ENCODE measurements at places on chromosomes 6 and 20. TPM values are rescaled to one million over a fixed set of nuclear protein-coding genes. Genes with fewer than 3 reads are reported as not detected.

The RAB44 gene
- 0.05 TPM for polyA plus RNA-seq

The GNAS-AS1 gene
- polyA plus RNA-seq = 2.8 TPM

The PDE7B gene
- polyA plus RNA-seq = 6.6 TPM

The E2F1 gene
- 9.6 TPM for polyA plus RNA-seq

The CFB gene
- 1.0 TPM for polyA plus RNA-seq

The MLN gene
- polyA plus RNA-seq = not detected

- no peak for DNase-seq
Measured at GRCh38 chr6:12334526-12335130, 44.5 kb downstream of the EDN1 start.

GRCh38 chr6:164756142-164756541, 553.3 kb downstream of the C6orf118 start:
- DNase-seq = no peak

- DNase-seq = no peak
Measured at GRCh38 chr6:72621291-72622093, at the start of gene KCNQ5. Gene KCNQ5, plus strand, starts transcription at chr6:72622064.

- DNase-seq = no peak
Measured at GRCh38 chr6:120935908-120936307, 398.4 kb downstream of the TBC1D32 start.

DNA sequence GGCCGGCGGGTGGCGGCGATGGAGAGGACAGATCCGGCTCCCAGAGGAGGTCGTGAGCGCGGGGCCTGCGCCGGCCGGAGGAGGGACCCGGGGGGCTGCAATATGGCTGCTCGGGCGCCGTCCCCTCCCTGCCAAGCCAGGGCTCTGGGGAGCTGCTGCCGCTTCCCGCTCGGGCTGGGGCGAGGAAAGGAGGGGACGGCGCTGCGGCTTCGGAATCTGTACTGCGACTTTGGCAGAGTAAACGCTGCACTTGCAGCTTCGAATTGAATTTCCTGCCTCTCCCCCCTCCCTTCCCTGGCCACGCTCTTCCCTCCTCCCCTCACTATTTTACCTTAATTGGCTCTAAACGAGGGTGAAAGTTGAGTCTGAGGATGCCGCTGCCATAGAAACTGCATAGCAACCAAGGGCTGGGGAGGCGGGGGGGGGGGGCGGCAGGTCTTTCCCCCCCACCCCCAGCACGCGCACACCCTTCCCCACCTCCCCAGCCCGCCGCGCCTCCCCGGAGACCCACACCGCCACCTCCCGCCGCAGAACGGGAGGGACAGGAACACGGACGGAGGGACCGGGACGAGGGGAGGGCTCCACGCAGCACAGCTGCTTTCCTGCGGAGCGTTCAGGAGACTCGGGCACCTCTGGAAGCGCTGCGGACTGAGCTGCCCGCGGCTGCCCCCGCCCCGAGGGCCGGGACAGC, 93.9 kb downstream of the RNASET2 start:
- DNase-seq = no peak

DNA sequence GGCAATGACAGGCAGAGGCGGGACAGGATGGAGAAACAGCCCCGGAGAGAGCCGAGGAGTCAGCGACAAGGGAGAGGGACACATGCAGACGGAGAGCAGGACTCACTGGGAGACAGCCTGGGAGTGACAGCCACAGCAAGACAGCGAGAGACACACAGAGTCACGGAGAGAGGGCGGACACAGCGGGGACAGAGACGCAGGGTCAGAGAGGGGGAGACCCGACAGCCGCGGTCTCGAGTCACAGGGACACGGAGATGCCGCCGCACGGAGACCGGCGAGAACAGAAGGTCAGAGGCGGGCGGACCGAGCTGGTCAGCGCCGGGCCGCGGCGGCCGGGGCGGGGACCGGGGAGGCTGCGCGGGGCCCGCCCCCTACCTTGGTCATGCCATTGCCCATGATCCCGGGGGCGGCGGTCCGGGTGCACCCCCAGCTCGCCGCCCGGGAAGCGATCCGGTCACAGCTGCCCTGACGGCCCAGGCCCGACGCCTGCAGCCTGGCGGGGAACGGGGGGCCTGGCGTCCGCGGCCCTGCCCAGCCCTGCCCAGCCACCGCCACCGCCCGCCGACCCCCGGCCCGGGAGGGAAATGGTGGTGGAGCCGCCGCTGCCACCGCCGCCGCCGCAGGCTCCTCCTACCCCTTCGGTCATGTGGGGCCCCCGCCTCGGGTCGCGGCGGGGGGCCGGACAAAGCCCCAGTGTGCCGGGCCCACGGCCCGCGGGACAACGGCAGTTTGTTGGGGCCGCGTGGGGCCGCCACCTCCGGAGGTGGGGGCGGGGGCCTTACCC, at the start of the genes DUSP15 and TTLL9:
DUSP15 (minus strand) TSS at position 586 of the 784 bp plus-strand sequence; CDS start at position 396, 190 bp downstream.
TTLL9 (plus strand) TSS at position 693 of the 784 bp plus-strand sequence. CDS start 493 bp downstream, outside the sequence.
- DNase-seq = no peak

GRCh38 chr20:48630342-48631075, 197.3 kb downstream of the PREX1 start:
- DNase-seq = no peak

GRCh38 chr6:54366667-54367327, 58.6 kb downstream of the TINAG start:
- no peak for DNase-seq

DNA sequence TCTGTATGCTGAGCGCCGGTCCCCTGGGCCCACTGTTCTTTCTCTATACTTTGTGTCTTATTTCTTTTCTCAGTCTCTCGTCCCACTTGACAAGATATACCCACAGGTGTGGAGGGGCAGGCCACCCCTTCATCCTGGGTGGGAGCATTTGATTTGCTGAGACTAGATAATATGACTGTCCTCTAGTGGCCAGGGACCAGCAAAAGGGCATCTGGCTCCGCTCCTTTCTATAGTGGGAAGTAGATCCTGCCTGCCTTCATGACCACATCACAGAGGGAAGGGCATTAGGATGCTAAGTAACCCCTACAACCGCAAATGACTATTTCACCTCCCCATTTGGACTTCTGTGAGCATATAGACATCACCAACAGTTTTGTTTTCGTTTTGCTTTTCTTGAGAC, 64.5 kb downstream of the TRMT6 start:
- no peak for DNase-seq

DNA sequence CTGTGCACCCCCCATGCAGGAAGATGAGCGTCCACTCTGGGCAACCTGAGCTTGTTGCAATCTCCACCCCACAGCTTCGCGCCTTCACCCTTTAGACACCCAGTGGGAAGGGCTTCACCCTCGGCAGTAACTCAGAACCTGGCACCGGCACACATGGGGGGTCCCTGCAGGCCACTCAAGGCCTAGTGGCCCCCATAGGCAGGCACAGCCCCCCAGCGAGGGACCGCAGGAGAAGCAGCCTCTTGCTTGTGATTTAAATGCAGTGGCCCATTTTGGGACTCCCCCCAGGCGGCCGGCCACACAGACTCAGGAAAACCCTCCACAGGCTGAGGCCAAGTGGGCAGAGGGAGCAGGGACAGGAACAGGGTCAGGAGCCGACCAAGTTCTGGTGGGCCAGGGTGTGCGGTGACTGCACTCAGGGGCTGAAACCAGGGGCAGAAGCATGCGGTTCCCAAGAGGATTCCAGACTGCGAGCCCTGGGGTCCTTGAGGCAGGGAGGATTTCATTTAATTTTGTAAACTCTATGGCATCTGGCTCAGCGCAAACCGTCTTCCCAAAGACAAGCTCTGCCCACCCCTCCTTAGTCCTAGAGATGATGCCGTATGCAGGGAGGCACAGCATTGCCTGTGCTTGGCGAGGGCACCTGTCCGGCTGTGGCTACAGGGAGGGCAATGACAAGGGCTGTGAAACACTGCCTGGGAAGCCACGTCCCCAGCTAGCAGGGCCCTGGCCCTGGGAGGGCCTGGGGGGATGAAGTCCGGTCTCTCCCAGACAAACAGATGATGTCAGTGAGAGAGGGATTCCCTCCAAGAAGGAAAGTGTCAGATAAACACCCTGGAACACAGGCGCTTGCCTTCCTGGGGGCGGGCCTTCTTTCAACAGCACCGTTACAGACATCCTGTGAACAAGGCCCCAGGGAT, 52.9 kb upstream of the GPR31 start:
- DNase-seq = no peak

- DNase-seq = no peak
Measured at GRCh38 chr20:24742436-24742835, 206.6 kb upstream of the CST7 start.

DNA sequence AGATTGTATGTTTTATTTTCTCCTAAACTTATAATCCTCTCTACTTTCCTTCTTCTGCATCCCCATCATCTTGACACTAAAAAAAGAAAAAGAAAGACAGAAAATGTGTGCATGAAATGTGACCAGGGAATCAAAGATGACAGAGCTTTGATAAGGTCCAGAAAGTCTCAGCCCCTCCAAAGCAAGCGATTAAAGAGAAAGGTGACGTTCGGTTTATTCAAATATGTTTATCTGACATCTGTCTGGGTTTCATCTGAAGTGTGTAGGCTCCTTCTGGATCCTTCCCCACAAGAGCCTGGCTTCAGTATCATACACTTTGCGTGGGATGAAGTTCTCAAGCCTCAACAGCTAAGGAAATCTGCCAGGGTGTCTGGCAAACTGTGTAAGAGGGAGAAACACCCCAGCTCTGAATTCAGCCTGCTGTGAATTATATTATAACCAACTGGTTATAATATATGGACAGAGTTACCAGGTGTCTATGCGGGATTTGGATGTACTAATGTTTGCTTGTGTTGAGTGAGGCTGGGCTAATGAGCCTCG, 263.0 kb downstream of the ZNF217 start:
- no peak for DNase-seq

GRCh38 chr6:37253486-37254007, 4.0 kb upstream of the TBC1D22B start:
- no peak for DNase-seq

- DNase-seq = no peak
Measured at GRCh38 chr6:99032396-99032795, 84.7 kb upstream of the FBXL4 start.

DNA sequence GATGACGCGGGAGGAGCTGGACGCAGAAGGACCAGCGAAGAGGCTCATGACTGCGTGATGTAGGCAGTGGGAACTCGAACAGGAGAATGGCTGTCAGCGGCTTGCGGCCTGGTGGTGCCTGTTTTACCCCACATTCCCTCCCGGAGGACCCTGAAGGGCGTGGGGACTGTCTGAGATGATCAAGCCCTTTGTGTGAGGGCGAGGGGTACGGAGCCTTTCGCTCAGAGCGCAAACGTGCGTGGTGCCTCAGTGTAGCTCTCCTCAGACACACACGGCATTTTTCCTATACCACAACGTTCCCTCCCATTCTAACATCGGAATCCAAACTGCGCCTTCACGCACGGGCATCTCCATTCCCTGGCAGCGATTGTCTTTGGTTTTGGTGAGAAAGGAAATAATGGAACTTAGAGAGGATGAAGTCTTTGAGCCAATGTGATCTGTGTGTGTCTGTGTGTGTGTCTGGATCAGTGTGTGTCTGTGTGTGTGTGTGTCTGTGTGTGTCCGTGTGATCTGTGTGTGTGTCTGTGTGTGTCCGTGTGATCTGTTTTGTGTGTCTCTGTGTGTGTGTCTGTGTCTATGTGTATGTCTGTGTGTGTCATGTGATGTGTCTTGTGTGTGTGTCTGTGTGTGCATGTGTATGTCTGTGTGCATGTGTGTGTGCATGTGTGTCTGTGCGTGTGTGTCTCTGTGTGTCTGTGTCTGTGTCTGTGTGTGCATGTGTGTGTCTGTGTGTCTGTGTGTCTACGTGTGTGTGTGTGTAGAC, 5.3 kb downstream of the PTK6 start:
- DNase-seq = no peak

DNA sequence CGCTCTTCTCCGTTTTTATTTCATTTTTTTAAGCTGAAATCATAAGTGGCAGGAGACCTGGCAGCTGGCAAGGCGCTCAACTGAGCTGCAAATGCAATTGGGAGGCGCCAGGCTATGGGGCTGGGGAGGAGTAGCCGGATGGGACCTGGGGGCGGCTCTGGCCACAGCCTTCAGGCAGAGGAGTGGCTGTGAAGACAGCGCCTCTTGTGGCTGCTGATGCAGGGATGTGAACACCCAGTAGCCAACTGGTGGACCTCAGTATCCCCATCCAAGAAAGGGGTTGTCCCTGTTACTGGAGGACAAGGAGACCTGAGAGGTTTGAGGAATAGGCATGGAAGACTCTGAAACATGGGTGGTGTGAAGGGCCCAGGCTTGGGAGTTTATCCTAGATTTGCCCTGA, 12.6 kb downstream of the KCNK17 start:
- DNase-seq = no peak

DNA sequence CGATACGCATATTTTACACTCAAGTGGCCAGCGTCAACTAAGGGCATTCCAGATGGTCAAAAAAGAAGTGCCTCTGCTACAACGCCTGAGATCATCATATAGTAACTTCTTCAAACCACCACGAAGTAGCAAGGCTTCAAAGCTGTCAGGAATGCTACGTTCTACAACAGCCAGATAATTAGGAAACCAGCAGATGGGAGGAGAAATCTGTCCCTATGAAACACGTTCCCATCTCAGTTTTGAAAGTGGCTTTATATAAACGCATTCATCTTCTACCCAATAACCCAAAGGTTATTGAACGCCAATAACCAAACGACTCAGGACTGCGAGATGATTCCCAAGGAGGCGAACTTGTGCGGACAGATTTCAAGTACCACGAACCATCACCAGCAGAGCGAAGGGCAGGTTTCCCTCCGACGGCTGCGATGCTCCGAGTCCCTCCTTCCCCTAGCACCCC, 1.2 kb downstream of the ABHD12 start:
- DNase-seq = no peak

- no peak for DNase-seq
Measured at GRCh38 chr6:155604991-155605390, 149.4 kb upstream of the NOX3 start.

DNA sequence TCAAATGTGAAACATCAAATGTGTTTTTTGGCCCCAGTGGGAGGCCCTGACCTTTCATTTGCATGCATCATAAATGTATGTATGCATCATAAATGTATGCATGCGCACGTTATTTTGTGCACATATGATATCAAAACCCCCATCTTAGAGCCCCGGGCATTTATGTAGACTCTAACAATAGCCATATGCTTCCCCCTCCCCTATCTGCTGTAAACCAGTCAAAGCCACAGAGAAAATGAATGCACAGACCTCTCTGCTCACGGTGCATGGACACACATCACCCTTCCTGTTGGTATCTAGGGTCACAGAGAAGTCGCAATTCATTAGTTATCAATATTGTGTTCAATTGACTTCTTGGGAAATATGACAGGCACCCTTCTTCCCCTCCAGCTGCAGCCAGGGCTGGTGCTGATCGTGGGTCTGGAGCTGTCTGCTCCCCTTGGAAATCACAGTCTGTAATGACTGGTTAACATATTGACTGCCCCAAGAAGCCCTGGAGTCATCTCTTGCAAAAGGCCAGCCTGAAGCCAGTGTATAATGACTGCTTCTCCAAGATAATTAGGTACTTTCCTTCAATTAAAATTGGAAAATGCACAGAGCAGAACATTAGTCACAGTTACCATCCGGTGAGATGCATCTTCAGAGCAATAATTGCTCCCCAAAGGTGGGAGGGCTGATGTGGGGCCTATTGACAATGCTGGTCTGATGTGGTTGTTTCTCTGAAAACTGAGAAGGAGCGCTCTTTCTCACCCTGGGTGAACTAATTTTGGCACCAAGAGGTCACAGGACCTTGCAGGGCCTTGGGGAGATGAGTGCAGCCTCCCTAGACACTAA, 532.2 kb downstream of the CDH26 start:
- DNase-seq = no peak

- DNase-seq = no peak
Measured at GRCh38 chr20:35988910-35989463, 20.6 kb downstream of the CNBD2 start.

- DNase-seq = no peak
Measured at GRCh38 chr20:55514531-55514930, 490.8 kb downstream of the CBLN4 start.

Measured in forelimb muscle (tissue), 1 donor.